CD4-positive, alpha-beta memory T cell (primary cell): ENCODE measurements at places on chromosomes 7 and 10. TPM values are rescaled to one million over a fixed set of nuclear protein-coding genes. Genes with fewer than 3 reads are reported as not detected.

UBE2D1 gene
- polyA plus RNA-seq, result 20.8 TPM

WNT8B gene
- not detected for polyA plus RNA-seq

PLEKHS1 gene
- not detected for polyA plus RNA-seq

HMX2 gene
- polyA plus RNA-seq, result not detected

GRCh38 chr7:71507680-71508602 is 376.0 kb downstream of the GALNT17 start:
- no peaks in the 10 kb centered on the region for H3K36me3 ChIP-seq
- no peaks in the 10 kb centered on the region for H3K27me3 ChIP-seq
- H3K27ac ChIP-seq, result no peak overlapping the region
- H3K4me1 ChIP-seq, result no peaks in the 10 kb centered on the region
- H3K4me3 ChIP-seq, result no peak overlapping the region

DNA sequence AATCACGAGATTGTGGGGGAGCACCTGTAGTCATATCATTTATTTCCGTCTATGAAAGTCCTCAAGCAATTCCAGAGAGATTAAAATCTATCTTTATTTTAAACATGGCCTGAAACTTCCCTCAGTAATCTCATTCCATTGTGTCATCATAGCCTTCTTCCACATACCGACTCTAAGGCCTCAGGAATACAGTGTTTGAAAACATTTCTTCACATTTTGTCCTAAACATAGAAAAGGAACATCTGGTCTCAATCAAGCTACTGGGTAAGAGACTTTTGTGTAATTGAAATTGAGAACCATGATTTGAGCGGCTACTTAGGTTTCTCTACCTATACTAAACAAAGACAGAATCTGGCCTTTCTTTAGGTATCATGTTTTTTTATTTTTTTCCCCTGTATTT is 78.0 kb upstream of the ELMO1 start:
- no peaks in the 10 kb centered on the region for H3K36me3 ChIP-seq
- no peaks in the 10 kb centered on the region for H3K4me1 ChIP-seq
- no peaks in the 10 kb centered on the region for H3K27me3 ChIP-seq
- no peak for DNase-seq
- no peak overlapping the region for H3K4me3 ChIP-seq
- no peak overlapping the region for H3K27ac ChIP-seq

GRCh38 chr7:158422887-158423560 is 164.6 kb downstream of the PTPRN2 start:
- no peak overlapping the region for H3K27ac ChIP-seq
- H3K4me3 ChIP-seq, result no peak overlapping the region
- DNase-seq, result no peak
- H3K4me1 ChIP-seq, result no peaks in the 10 kb centered on the region
- no peaks in the 10 kb centered on the region for H3K27me3 ChIP-seq
- H3K36me3 ChIP-seq, result no peaks in the 10 kb centered on the region

DNA sequence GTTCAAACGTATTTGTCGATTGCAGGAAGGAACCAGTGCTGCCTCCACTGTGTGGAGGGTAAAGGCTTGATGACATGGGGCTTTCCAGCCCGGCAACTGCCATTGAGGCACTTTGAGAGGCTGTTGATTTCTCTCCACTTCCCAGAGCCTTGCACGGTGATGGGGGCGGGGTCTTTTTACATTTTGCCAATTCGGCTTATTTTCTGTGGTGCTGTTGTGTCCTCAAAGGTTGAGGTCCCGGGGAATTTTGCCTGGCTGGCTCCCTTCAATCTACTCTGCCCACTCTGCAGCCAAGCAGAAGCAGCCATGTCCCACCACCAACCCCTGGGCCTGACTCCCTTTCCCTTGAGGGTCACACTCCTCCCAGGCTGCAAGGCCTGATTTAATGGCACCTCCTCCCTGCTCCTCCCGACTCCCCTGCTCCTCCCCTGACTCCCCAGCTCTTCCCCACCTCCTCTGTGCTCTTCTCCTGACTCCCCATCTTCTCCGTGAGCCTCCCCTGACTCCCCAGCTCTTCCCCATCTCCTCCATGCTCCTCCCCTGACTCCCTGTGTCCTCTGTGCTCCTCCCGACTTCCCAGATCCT is 39.0 kb downstream of the OAT start:
- H3K36me3 ChIP-seq, result no peaks in the 10 kb centered on the region
- no peaks in the 10 kb centered on the region for H3K4me1 ChIP-seq
- no peak overlapping the region for H3K27ac ChIP-seq
- peaks cover 26% of the 10 kb centered on the region for H3K27me3 ChIP-seq
- no peak overlapping the region for H3K4me3 ChIP-seq
- no peak for DNase-seq

DNA sequence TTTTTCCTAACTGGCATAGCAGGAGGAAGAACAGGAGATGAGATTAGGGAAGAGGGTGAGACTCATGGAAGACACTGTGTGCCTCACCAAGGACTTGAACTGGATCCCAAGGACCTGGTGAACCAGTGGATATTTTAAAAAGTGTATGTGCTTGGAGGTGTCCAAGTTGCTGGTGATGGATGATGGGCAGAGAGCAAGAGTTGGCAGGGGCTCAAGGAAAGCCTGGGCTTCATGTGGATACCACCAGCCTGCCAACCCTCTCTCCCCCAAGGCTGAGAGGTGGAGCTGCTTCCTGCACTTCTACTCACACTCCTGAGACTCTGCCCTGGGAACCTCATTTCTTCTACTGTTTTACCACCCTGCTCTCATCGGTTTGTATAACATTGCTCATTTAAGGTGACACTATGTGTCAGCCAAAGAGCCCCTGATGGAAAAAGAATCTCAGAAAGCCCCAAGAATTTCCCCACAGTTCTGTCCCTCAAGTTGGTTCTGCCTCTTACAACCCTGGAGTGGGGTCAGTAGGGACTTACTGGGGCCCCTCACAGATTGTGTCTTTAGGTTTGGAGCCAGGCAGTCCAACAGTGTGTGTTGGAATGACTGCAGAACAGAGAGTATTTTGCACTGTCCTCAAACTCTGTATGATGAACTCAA is 56.2 kb upstream of the PDCD4 start:
- DNase-seq, result no peak
- H3K27me3 ChIP-seq, result no peaks in the 10 kb centered on the region
- H3K27ac ChIP-seq, result no peak overlapping the region
- no peaks in the 10 kb centered on the region for H3K36me3 ChIP-seq
- no peak overlapping the region for H3K4me3 ChIP-seq

- DNase-seq, result no peak
- H3K27ac ChIP-seq, result no peak overlapping the region
- no peaks in the 10 kb centered on the region for H3K27me3 ChIP-seq
Measured at GRCh38 chr7:140042386-140042670, 20.4 kb downstream of the PARP12 start.

DNA sequence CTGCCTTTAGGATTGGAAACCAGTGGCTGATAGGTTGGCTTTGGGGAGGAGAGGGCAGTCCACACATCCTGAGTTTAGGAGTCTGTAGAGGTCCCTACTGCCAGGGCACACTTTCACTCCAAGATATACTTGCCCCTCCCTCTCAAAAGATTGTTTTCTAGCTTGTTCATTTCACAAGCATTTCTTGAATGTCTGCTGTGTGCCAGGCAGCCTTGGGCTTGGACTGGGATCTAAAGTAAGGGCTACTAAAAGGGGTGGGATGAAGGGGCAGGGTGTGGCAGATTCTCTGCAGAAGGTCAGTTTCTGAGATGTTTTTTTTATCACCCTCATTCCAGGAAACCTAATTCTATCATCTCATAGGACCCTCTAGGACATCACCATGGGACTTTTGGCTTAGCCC is 272.4 kb downstream of the SKAP2 start:
- H3K27me3 ChIP-seq, result no peaks in the 10 kb centered on the region
- no peak overlapping the region for H3K4me3 ChIP-seq
- DNase-seq, result no peak
- no peak overlapping the region for H3K27ac ChIP-seq
- H3K36me3 ChIP-seq, result no peaks in the 10 kb centered on the region

DNA sequence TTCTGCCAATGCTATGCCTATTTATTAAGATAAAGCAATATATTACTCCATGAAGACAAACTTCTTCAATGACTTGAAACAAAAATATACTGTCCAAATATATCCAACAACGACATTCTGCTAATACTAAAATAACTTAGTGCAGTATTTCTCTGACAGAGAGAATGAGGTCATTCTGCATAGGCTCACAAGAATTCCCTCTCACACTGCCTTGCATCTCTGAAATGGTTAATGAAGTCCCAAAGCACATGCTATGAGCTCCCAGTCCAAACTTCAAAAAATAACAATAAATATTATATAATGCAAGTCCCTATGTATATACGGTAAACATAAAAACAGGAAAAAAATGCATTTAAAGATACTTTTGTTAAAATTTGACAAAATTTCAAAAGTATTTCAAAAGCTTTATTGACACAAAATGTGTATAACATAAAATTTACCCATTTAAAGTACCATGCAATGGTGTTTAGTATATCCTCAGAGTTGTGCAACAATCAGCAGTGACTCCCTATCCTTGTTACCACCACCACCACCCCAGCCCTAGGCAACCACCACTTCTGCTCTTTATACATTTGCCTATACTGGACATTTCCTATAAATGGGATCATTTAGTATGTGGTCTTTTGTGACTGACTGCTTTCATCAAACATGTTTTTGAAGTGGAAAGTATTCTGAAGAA is 27.6 kb downstream of the CHCHD3 start:
- H3K27ac ChIP-seq, result no peak overlapping the region
- H3K4me3 ChIP-seq, result no peak overlapping the region
- no peaks in the 10 kb centered on the region for H3K4me1 ChIP-seq

DNA sequence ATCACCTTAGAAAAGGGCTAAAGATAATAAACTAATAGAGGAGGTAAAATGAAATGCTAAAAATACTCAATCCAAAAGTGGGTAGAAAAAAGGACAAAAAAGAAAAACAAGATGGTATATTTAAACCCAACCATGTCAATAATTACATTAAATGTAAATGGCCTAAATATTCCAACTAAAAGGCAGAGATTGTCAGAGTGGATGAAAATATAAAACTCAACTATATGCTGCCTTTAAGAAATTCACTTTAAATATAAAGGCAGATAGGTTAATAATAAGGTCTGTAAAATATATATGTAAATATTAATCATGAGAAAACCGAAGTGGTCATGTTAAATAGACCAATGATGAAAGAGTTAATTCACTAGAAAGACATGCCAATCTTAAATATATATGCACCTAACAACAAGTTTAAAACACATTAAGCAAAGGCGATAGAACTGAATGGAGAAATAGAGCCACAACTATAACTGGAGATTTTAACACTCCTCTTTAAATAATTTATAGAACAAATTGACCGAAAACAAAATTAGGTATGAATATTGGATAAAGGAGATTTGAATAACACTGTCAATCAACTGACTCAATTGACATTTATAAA is 159.4 kb downstream of the PLPP4 start:
- no peaks in the 10 kb centered on the region for H3K4me1 ChIP-seq
- no peaks in the 10 kb centered on the region for H3K27me3 ChIP-seq
- H3K27ac ChIP-seq, result no peak overlapping the region
- no peak overlapping the region for H3K4me3 ChIP-seq
- DNase-seq, result no peak
